NCI-H1417 treated with DMSO at 0.1 percent for 48 hours (cell line): ENCODE measurements at places on chromosomes 5 and 9.

DNA sequence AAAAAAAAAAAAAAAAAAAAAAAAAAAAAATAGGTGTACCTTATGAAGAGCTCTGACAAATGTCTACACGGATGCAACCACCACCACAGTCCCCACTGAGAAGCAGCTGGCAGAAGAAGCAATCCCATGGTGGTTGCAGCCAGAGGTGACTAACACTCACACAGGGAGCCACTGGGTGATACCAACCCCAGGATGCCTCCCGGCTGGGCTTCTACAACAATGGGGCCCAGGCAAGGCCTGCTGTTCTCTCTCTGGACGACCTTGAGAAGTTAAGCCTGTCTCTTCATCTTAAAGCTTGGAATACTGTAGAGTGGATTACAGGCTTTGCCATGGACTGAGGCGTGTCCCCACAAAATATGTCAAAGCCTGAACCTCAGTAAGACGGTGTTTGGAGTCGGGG, 104.1 kb downstream of the ROR2 start:
- no peak for DNase-seq

- DNase-seq = no peak
Observed at GRCh38 chr5:66713998-66714397, 117.8 kb downstream of the MAST4 start.

DNA sequence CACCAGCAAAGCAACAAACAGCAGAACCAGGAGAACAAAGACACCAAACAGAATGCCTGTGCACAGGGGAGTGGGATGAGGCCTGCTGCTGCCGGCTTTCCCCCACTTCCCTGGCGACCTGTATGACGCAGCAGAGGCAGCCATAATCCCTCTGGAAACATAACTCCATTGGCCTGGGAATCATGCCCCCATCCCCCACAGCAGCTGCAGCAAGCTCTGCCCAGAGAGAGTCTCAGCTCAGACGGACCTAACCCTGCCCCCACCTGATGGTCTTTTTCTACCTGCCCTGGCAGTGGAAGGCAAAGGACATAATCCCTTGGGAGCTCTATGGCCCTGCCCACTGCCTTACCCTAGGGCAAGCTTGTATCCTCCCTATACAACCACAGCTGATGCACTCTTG, 81.8 kb upstream of the FANCC start:
- no peak for DNase-seq

DNA sequence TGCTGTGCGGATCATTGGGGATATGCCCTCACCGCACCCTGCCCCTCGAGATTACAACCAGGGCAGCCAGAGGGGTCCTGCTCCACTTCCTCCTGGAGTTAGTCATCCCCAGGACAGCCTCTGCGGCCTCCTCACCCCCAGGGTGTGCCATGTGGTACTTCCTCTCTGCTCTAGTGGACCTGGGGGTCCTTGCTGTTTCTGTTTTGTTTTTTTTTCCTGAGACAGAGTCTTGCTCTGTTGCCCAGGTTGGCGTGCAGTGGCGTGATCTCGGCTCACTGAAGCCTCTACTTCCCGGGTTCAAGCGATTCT, 5.2 kb upstream of the FCN1 start:
- DNase-seq = no peak

DNA sequence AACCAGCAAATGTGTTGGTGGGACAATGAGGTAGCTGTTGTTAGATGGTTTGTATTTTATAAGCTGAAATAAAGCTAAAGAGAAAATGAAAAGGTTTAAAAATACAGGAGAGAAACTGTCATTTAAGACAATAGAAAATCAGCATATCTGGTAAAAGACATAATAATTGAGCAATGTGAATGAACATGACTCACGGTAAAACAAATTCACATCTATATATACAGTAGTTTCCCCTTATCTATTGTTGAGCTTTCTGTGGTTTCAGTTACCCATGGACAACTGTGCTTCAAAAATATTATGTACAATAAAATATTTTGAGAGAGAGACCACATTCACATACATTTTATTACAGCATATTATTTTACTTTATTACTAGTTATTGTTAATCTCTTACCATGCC, 1649.8 kb downstream of the EFNA5 start:
- no peak for DNase-seq

GRCh38 chr9:90903766-90904424, 102.3 kb downstream of the SYK start:
- no peak for DNase-seq

GRCh38 chr9:83563360-83563759, 25.2 kb upstream of the FRMD3 start:
- DNase-seq = no peak

DNA sequence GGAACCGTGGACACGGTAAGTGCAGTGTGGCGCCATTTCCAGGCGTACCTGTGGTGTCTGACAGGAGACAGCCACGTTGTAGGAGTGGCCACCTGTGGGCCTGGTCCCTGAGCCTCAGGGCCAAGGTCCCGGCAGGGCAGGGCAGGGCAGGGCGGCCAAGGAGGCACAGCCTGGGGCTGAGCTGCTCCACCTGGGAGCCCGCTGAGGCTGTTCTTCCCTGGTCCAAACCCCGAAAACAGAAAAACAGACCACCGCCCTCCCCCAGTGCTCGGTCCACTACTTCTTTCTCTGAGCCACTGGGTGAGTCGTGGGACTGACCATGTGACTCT, 8.6 kb downstream of the PMPCA start:
- no peak for DNase-seq
